ENCODE measurements at places on chromosomes 6 and 20.
A peak's percentile ranks its signal among the peaks of the same experiment; 100 is the strongest.

DNA sequence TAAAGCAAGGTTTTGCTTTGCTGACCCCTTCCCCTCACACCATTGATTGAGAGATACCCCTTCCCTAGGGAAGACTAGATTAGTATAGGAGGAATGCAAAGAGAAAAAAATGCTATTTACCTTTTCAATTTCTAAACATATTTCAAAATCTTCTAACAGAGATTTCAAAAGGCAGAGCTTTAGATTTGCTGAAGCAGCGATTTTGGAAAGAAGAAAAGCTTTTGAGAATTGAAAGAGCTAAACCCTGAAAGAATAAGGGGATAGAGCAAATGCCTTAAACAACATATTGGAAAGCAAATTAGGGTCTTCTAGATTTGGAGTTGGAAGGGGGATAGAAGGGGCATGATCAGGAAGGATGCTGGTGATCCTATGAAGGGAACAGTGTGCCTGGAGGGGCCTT, 46.5 kb upstream of the KLHL31 start:
- no peak for DNase-seq

DNA sequence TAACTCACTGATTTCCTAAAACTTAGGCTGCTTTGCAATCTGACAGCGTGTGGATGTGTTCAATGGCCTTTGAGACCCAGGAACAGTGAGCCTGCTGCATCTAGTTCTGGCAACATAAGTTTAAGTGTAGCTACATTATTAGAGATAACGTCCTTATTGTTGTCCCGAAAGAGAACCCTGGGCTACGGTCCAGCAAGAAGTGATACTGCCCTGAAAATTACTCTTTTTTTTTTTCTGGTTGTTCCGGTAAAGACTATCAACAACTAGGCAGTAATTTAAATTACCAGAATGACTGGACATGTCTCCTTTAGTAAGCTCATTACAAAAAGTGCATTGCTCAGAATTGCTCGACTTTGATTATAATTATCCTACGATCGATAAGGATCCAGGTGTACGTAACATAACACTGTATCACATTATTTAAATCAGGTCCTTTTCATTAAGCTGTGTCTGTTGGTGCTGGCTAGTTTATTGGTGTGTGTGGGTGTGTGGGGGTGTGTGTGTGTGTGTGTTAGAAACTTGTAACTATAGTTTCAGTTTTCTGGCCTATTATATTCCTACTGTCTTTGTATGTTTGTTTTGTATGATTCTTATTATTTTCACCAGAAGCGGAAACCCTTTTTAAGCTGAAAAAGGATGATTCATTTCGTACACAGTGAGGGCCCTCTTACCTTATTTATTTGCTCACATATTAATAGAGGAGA, 3.0 kb downstream of the TSHZ2 start:
- no peak for DNase-seq

DNA sequence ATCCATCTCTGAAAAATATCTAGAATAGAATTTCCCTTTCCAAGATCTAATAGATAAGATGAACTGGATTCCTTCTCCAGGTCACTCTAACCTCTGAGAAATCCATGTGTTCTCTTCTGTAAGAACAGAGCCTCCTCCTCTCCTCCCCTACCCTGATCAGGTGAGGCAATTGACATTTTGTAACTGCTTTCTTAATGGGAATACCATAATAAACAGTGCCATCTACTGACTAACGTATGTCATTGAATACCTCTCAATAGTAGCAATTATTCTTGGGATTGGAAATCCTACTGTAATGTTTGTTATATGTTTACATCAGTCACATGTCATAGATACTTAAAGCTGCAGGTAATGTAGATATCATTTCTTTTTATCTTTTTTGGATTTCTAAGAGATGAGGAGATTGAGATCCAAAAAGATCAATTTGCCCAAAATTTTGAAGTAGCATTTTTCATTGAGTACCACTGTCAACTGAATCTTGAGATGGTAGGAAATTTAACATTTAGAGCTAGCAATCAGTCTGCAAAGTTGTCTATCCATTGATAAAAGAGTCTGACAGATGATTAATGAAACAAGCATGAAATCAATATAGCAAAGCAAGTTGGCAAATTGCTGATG, 365.8 kb upstream of the HSF2 start:
- peak; percentile 53 for DNase-seq

DNA sequence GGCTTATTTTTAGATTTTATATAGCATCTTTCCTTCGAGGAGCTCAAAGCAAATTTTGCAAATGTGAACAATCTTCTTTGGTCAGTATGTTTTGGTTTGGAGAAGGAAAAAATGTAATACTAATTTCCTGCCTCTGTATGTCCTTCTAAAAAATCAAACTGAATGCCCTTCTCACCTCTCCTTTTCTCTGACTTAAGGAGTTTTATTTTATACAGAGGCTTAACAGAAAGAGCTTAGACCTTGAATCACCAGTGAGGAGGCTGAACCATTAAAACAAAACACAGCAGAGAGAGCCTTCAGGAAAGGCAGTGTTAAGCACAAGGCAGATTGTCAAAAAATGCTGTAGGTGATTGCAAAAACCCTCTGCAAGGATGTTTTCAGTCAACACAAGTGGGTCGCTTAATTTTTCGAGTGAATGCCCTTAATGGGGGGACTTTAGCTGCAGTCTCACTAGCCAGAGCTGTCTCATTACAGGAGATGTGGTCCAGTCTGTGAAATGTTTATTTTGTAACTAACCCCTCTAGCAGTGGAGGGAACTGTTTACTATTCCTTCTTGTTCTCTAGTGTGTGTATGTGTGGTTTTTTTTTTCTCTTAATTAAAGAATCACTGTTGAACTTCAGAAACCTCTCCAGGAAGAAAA, 481.3 kb upstream of the CITED2 start:
- peak; percentile 27 for DNase-seq

DNA sequence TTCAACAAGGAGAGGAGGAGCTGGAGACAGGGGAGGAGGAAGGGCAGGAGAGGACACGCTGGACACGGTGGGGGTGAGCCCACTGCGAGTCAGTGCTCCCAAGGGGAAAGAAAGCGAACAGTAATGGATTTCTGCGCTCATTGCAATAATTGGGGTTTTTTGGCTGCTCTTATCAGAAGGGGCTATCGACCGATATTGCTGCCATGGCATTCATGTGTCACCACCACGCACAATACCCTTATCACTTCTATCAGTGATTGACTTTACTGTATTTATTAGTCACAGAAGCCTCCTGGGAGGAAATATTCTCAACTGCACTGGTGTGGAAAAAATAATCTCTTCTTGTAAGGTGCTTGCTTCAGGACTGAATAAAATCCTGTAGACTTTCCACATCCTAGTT, 55.8 kb downstream of the CEP43 start:
- DNase-seq = no peak

DNA sequence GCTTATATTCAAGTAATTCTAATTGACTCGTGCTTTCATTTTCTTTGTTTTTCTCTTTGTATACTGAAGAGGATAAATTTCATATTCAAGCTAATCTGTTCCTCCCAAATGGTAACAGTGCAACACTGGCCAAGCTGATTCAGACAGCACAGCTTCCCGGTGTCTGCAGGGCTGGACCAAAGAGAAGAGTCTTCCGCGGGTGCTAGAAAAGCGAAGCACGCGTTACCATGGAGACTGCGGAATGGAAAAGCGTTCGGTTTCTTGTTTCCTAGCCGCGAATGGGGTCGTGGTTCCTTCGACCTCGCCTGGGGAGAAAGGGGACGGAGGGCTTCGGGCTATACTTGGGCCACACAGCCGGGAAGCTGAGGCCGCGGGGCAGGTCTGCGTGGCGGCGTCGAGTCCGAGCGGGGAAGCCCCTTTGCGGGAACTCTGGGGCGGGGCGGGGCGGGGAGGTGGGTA, 6.2 kb upstream of the ZNF311 start:
- peak; percentile 63 for DNase-seq

GRCh38 chr6:149855040-149855654, 9.0 kb downstream of the LRP11 start:
- no peak for DNase-seq

DNA sequence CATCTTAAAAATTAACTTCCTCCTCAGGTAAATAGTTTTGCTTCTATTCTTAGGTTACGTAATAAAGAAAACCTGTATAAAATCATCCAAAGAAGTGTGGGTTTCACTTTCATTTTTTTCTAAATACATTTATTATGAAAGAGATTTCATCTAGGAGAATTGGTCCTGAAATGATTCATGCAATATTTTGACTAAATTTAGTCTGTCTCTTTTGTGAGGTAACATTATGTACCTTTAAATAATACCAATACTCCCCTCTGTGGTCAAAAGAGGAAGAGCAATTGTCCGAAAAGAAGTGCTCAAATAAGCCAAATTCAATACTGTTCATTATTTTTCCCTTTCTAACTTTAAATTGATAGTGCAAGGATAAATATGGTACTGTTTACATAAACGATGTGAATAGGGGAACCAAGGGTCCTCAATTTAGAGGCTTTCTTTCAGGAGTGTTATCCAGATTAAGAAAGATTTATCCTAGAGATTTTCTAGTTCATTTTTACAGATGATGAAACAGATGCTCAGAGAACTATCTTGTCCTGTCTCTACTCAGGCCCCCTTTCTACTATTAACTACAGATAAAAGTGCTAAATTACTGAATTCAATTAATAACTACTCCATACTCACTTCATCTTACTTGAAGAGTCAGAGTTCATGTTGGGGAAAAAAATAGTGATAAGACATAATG, 26.2 kb downstream of the CYP39A1 start:
- DNase-seq = peak; percentile 41

GRCh38 chr6:8080362-8081151, 16.4 kb upstream of the BLOC1S5 start:
- DNase-seq = no peak

- no peak for DNase-seq
Observed at GRCh38 chr6:142542704-142543233, 241.0 kb downstream of the ADGRG6 start.

- DNase-seq = no peak
Observed at GRCh38 chr6:11681770-11682169, 96.8 kb downstream of the ADTRP start.

- DNase-seq = no peak
Observed at GRCh38 chr6:96164802-96165201, 149.0 kb downstream of the FUT9 start.

GRCh38 chr20:49283176-49283702, 5.4 kb upstream of the ZNFX1 start:
- DNase-seq = no peak

GRCh38 chr6:114735025-114735735, 392.4 kb upstream of the HS3ST5 start:
- DNase-seq = no peak

- DNase-seq = no peak
Observed at GRCh38 chr6:67094431-67094946, 1387.5 kb upstream of the EYS start.

GRCh38 chr6:96014846-96015517, 792 bp upstream of the FUT9 start:
- peak; percentile 41 for DNase-seq

DNA sequence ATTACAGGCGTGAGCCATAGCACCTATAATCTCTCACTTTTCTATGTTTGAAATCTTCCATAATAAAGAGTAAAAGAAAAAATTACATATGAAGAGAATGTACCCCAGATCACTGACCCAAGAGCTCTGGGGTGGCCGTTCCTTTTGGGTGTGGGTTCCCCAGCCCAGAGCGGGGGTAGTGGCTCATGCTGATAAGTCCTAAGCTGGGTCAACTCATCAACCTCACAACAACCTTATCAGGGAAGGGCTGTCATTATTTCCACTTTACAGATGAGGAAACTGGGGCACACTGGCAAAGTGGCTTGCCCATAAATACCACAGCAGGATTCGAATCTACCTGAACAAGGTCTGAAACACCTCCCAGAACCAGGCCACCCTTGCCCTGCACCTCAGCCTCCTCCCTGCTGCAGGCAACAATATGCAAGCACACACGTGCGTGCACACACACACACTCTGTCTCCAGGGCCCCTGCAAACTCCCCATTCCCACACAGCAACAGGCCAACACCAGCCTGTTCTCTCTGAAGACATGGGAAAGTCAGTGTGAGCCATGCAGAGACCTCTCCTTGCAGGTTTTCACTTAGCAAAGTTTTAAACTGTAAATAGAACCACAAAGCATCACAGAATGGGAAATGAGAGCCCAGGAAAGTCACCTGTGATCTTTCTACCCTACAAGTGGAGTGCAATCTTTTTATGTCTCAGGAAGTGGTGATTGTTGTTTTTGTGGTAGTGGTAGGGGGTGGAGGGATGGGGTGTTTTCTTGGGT, 27.7 kb downstream of the BFSP1 start:
- DNase-seq = no peak

- no peak for DNase-seq
Observed at GRCh38 chr6:145562771-145563615, 172.3 kb downstream of the EPM2A start.

DNA sequence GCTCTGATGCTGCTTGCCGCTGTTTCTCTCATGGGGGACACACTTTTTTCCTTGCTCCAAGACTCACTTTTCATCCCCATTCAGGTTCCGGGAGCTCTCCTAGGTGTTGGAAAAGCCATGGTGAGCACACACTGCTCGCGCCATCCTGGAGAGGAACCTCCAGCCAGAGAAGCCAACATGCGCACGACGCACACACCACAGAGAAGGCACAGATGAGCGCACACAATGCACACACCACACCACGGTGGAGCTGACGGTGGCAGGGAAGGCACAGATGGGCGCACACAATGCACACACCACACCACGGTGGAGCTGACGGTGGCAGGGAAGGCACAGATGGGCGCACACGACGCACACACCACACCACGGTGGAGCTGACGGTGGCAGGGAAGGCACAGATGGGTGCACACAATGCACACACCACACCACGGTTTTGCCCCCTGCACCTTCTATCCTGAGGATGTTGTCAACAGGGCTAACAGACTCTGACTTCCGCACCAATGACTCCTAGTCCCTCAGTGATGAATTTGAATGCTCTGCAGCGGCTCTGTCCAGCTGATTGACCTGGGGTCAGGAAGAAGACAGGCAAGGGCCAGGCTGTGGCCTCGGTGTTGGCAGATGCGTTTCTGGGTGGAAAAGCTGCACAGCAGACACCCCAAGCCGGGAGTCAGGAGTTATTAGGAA, 154.7 kb downstream of the ERMARD start:
- no peak for DNase-seq

- no peak for DNase-seq
Observed at GRCh38 chr6:35539223-35539622, 26.5 kb upstream of the TULP1 start.

- DNase-seq = no peak
Observed at GRCh38 chr6:113630738-113631535, 226.2 kb upstream of the MARCKS start.

DNA sequence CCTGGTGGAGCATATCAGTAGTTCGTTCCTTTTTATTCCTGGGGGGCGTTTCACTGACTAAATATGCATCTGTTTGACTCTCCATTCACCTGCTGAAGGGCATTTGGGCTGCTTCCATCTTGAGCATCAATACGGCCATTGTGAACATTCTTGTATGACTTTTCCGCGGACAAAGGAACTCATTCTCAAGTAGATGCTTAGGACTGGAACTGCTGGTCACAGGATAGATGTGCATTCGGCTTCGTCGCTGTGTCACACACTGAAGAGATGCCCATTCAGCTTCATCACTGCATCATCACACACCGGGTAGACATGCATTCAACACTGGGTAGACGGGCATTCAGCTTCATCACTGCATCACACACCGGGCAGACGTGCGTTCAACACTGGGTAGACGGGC, 95.3 kb downstream of the TAF4 start:
- DNase-seq = no peak

All from NCI-H526 (cell line).